ENCODE measurements at places on chromosomes 5 and 9.
A peak's percentile ranks its signal among the peaks of the same experiment; 100 is the strongest.

- DNase-seq = no peak
Observed at GRCh38 chr5:129419292-129419691, 40.8 kb upstream of the ADAMTS19 start.

GRCh38 chr5:64637837-64638443 is 52.4 kb upstream of the SHISAL2B start:
- DNase-seq = no peak

DNA sequence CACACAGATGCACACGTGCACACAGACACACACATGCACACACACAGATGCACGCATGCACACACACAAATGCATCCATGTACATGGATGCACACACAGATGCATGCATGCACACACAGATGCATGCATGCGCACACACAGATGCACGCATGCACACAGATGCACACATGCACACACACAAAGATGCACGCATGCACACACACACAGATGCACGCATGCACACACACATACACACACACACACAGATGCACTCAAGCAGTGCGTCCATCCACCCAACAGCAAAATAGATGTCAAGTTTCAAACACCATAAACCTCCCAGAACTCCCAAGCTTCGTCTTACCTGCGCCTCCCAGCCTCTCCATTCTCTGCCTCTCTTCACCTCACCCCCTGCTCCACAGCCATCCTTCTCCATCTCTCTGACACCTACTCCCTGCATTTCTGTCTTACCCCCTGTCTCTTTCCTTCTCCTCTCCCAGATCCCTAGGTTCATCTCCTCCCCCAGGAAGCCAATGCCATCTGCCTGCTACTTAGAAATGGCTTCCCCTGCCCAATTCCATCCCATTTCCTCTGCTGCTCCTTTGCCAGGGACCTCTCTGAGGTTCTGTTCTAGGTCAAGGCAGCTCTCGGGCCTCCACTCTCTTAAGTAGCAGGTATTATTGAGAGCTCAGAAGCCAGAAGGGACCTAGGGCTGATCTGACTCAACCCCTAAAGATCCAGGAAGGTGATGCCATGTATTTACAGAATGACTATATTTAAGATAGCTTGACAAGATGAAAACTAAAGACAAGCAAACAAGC is 297.2 kb downstream of the MED10 start:
- no peak for DNase-seq

DNA sequence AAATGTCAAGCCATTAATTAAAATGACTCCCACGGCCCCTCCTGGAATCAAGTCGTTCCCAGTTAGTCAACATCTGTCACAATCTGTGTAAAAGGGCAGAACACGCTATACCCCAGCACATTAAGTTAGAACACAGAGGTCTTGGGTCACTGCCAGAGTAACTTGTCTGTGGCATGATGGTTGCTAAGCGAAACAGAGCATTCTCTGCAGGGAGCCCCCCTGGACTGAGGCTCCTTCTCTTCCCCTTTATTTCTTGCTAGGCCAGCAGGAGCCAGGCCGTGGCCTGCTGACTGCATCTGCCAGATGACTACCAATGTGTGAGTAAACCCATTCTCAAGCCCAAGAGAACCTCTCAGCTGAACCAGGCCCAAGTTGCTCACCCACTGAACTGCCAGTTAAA is 51.9 kb upstream of the ZBED3 start:
- peak; percentile 24 for DNase-seq

GRCh38 chr9:130172858-130173665 is 858 bp downstream of the NCS1 start:
- DNase-seq = peak; percentile 62

GRCh38 chr9:35140093-35140492 is 21.7 kb upstream of the UNC13B start:
- no peak for DNase-seq

- no peak for DNase-seq
Observed at GRCh38 chr5:140734354-140734753, 34.1 kb downstream of the ZMAT2 start.

DNA sequence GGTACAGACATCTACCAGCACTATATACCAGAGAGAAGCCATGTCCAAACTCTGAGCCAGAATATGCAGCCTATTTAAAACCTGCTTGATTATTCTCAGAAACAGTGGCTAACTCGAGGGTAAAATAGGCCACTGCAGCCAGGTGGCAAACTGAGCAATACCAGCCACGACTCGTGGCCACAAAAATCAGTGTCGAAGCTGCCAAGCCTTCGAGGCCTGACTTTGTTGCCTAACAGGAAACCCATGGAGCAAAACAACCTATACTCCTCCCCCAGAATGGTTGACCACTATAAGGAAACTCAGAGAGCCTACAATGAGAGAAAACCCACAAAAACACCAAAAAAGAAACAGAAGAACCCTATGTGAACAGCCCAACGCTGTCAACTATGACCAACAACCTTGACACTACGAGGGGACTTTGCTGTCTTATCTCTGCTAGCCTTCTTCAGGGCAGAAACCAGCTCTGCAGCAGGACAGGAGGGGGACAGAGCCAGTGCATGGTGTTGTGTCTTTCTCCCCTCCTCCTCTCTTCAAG is 133.8 kb downstream of the TMEM174 start:
- no peak for DNase-seq

DNA sequence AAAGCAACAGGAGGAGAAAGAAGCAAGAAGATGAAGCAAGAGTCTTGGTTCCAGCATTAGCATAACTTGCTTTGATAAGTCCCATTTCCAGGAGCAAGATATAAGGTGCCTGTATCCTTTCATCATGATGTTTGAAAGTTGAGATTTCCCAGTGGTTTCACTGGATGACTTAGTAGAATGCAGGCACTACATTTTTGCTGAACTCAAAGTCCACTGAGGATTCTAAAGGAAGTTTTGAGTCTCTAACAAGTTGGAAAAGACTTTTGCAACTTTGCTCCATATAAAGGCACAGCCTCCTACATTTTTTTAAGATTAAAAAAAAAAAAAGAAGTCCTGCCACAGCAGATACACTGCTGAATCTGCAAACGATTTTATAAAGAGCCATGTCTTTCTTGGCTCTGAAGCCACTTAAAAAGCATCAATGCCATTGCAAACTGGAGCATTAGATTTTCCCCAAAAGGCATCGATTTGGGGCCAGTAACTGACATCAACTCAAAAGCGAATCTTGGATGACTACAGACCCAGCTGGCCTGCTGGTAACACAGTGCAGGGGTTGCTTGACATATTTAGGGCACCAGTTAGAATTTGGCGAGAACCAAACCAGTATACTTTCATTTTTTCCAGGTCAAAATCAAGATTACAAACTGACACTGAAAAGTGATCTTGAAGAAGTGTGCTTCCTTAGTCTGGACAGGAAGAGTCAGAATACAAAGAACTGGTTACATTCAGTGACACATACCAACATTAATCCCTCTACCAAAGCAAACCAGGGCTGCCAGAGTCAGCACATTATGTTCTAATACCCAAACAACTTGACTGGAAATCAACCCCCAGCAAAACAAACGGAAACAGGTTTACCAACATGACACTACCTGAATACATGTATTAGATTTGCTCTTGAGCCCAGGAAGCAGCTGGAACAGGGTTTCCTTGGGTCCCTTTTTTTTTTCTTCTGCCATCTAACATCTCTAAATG is 39.1 kb upstream of the KCNV2 start:
- DNase-seq = no peak

DNA sequence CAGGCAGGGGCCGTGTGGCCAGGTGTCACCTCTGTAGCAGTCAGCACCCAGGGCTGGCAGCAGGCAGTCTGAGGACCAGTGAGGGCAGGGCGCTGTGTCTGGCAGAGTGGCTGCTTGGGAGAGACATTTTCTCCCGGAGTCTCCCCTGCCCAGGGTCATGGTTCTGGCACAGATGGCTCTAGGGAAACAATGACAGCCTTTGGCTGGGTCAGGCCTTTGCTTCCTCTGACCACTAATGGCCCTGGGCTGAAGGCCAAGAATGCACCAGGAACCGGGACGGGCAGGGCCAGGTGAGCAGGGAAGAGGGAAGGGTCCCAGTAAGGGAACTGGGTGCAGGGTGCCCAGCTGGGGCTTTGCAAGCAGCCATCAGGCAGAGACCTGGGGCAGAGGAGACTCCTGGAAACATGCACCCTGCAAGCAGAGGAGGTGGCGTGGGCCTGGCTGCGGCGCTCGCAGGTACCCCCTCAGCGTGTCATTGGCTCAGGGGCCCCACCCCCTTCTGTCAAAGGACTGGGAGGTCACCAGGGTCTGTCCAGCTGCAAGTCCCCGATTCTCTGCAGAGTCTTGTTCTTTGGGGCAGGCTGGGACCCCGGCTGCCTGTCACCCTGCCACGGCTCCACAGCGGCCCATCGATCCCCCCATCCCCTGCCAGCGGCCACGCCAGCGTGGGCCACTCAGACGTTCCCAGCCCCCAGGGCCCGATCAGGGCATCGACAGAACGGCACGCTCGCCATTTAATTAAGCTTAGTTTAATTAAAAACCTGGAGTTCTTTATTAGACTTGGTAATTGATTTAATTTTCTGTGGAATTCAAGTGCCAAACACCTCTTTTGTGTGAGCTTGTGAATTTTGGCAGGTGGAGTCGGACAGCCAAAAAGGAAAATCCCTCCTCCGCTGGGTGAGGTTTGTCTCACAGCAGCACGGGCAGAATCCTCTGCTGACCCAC is 18.9 kb upstream of the TMEM250 start:
- no peak for DNase-seq

DNA sequence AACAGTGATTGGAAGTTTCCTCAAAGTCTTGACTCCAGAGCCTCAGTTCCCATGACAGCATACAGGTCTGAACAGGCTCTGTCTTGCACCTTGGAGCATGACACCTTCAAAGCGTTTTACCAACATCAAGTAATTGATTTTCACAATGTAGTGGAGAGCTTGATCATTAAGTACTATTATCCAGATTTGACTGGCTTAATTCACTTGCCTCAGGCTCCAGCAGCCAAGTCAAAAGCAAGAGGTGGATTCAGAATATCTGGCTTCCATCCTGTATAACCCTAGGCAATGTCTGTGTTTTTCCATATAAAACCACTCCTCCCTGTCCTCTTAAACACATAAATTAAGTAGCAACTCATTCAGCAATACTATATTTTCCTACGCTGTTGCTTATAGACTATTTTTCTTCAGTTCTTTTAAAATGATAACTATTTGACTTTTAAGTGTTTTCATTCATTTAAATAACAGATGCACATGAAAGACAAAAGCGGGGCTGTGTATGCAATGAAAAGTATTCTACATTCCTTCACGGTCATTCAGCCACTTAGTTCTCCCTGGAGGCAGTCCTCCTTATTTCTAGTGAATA is 150.8 kb upstream of the RANBP3L start:
- DNase-seq = peak; percentile 36

GRCh38 chr5:139667730-139668063 is 19.5 kb downstream of the CXXC5 start:
- no peak for DNase-seq

- DNase-seq = peak; percentile 79
Observed at GRCh38 chr9:14730461-14730898, 7.9 kb upstream of the CER1 start.

- no peak for DNase-seq
Observed at GRCh38 chr5:45862763-45863162, 166.6 kb upstream of the HCN1 start.

DNA sequence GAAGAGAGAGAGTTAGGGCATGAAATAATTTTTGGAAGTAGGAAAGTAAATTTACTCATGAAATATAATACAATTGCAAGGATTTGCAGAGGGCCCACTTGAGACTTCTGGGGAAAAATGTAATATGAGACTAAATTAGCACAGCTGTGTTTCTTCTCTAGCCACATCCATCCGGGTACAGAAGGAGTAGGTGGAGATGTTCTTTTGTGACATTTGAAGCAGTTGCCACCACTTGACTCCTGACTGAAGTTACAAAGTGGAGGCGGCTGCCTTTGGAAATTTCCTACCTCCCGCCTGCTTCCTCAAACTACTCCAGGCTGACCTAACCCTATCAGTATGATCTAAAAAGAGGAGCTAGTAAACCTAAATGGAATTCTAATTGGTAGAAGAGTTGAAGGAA is 58.1 kb upstream of the SHISAL2B start:
- DNase-seq = no peak

GRCh38 chr5:141685591-141685990 is 3.6 kb upstream of the ARAP3 start:
- no peak for DNase-seq

DNA sequence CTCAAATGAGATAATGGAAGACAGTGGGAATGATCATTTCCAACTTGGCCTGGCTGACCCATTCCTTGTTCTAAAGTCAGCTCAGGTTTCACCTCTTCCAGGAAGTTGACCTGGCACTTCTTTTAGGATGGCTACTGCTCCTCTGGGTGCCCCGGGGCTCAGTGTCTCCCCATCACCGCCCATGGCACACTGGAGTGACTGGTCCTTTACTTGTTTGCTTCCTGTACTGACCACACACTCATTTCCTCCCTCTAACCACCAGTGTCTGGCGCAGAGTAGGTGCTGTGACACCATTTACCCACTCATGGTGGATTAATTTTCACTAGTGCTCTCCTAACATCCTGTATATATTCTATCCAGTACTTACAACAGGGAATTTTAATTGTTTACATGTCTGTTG is 183.5 kb downstream of the CDK5RAP2 start:
- DNase-seq = no peak

- no peak for DNase-seq
Observed at GRCh38 chr9:28318515-28318914, 745.2 kb upstream of the C9orf72 start.

- DNase-seq = peak; percentile 23
Observed at GRCh38 chr5:159975462-159976019, 33.4 kb upstream of the TTC1 start.

DNA sequence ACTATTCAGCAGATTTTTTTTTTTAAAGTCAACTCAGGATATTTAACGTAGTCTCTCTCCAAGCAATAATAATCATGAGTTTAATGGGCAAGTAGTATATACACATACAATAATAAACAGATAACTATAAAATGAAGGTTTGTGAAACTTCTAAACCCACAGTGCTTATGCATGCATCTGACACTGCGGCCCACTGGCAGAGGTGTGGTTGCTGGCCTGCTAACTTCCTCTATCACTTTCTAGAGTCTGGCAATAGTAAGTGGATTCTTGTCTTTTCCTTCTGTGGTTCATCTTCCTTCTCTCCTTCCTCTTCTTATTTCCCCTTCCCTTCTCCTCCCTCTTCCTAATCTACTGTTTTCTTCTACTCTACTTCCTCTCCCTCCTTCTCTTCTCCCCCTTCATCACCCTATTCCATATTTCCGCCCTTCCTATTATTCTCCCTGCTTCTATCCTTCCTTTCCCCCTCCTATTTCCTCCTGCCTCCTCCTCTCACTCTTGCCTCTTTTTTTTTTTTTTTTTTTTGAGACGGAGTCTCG is 18.6 kb upstream of the AGXT2 start:
- no peak for DNase-seq

GRCh38 chr5:71836559-71837112 is 117.6 kb downstream of the CARTPT start:
- no peak for DNase-seq

DNA sequence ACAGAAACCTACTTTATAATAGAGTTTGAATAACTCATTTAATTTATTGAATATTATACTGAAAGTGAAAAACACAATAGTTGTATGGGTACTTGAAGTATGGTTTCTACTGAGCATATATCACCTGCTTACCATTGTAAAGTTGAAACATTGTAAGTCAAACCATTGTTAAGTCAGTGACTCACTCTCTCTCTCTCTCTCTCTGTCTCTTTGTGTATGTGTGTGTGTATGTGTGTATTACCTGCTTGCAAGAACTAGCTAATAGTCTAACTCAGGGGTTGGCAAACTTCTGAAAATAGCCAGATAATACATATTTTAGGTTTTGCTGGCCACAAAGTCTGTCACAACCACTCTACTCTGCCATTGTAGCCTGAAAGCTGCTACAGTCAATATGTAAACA is 564.3 kb upstream of the ZNF608 start:
- DNase-seq = no peak
